Dermis blood vessel endothelial cell (primary cell): ENCODE measurements at places on chromosomes 7 and 10. TPM values are rescaled to one million over a fixed set of nuclear protein-coding genes. Genes with fewer than 3 reads are reported as not detected.

EGR2 gene
- total RNA-seq, result 0.37 and 1.0 TPM in 2 replicates

SLC26A5 gene
- total RNA-seq, result 0.85 and 0.93 TPM in 2 replicates

SPRN gene
- under 0.01 TPM in 1 of 2 replicates, not detected in the other for total RNA-seq

GPR37 gene
- total RNA-seq, result 0.14 and 0.17 TPM in 2 replicates

EMX2 gene
- 0.09 and 0.17 TPM in 2 replicates for total RNA-seq

LIPJ gene
- total RNA-seq, result not detected in 2 replicates

AKR1B1 gene
- 43.4 and 65.0 TPM in 2 replicates for total RNA-seq

HHEX gene
- total RNA-seq, result 56.7 and 66.9 TPM in 2 replicates

DNA sequence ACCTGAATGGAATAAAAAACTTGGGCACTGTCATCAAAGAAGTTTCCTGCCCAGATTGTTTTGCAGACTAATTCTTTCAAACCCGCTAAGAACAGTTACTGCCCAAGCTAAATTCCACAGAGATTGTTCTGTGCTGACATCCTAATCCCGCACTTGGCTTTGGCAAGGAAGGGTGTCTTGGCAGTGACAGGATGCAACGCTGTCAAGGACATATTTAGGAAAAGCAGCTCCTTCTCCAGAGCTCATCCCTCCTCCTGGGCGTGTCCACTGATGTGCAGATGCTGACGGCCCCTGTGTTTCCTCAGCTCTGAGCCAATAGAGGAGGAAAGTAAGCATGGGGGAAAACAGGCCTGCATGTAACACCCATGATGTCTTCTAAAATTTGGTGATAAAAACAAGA is 74.2 kb downstream of the EEPD1 start:
- no peak for DNase-seq

DNA sequence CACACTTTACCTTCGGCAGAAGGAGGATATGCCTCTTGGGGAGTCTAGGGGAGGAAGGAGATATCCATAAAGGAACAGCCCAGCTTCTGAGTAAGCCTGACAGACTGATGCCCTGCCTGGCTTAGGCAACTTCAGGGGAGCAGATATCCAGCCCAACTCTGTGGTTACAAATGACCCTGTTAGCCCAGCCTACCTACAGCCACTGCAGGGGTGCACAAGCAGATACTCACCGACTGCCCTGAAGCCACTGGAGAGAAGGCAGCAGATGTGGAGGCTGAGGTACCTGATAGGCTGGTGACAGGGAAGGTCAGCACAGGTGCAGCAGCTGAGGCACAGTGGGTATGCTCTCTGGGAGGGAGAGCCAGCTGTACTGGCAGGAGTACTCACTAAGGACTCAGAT is 770.2 kb downstream of the GRID1 start:
- no peak for DNase-seq

- no peak for DNase-seq
These were observed 102.8 kb upstream of the ARID5B start for GRCh38 chr10:61798713-61799112.

GRCh38 chr10:5480162-5480941 is 19.0 kb downstream of the CALML5 start:
- DNase-seq, result no peak

DNA sequence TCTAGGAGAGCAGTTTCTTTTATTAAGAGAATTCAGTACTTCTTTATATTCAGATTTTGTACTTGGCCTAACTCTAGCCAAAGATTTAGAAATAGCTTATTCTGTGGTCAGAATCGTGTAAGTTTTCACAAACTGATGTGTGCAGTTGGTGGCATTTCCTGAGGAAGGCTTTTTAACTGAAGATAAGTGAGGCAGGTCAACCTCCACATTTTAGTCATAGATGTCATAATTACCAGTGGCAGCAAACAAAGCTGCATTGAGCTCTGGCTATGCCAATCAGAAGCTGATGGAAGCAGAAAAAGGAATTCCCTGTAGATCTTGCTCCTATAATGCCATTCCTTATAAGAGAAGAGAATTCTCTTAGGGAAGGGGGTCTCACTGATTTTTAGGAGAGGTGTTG is 141.3 kb upstream of the SP8 start:
- DNase-seq, result no peak

DNA sequence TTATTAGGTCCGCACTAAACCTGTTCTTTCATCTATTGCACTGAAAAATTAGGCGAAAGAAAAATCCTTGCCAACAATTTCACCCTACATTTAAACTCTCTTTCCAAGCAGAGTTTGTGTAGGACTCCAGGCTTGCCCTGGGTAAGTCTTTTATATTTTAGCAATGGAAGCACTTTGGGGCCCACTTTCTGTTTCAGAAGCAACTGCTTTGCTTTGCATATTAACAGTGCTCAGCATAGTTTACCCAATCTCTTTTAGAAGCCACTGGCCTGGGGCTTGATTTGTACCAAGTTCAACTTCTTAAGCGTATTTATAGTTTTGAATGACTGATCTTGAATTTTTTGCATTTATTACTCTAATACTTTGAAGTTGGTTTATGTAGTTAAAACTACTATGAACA is 78.8 kb upstream of the MDFIC start:
- DNase-seq, result no peak

GRCh38 chr10:66021423-66021822 is 904.4 kb upstream of the LRRTM3 start:
- no peak for DNase-seq

- DNase-seq, result no peak
These were observed 189.8 kb downstream of the JCAD start for GRCh38 chr10:29869593-29869992.

DNA sequence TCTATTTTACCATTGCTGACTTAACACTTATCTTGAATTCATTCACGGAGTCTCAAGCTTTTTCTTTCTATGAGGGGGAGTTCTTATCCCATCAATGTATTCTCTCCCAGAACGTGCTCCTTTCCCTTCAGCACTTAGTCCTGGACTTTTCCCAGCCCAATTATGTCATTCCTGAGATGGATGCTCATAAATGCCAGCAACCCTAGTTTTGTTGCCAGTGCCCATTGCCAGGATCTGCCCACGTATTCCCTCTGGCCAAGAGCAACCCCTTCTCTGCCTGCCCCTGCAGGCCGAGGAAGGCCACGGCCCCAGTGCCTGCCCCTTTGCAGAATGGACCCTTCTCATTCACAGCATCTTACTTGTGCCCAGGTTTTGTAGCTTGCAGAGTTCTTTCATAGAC is 67.4 kb upstream of the PPP1R3C start:
- no peak for DNase-seq

DNA sequence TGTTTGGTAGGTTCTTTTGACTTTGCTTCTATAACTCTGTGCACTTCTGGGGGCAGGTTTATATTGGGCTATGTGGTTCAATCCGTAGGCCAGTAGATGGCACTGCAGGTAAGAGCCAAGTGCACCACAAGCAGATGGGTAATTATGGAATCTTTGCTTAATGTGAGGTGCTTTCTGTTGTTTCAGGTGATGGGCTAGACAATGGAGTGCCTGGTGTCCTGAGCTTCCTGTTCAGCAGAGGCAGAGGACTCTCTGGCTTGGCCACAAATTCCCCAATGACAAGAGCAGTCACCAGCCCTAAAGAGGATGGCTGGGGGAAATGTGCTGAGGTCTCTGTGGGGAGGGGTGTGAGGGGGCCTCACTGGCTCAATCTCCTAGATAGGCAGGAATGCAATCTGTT is 455.0 kb downstream of the CCSER2 start:
- DNase-seq, result peak; percentile 16

DNA sequence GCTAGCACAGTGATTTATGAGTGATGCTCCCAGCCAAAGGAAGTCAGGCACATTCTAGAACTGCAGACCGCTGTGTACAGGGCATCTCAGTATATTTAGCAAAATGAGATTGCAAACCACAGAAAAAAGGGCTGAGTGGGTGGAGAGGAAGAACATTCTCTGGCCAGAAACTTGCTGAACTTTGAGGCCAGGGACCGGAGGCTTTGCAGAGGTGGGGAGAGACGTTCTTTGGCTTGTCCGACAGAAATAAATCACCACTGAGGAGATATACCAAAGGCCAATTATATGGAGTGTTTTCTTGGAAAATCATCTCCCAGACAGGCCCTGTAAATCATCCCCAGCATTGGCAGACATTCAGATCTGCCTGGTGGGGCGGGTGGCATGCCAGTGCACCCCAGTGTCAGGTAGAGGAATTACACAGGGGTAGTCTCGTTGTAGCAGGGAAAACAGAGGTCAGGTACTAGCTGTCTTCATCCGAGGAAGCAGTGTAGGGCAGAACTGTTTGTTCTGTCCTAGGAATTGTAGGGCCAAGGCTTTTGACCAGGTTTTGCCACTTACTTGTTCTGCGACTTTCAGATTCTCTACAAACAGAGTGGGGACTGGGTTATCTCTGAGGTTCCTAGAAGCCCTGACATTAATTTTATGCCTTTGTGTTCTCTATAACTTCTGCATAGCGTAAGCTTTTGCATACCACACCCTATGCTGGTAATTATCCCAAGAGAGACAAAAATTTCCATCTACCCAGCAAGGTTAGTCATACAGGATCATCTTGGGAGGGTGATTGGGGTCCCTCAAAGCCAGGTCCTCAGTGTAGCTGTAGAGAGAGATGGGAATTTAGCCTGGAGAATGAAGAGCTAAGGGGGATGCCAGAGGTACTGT is 655.6 kb downstream of the LRMDA start:
- no peak for DNase-seq

- no peak for DNase-seq
These were observed 176.3 kb downstream of the PKD1L1 start for GRCh38 chr7:47771990-47772360.

- no peak for DNase-seq
These were observed 223.7 kb downstream of the MTERF1 start for GRCh38 chr7:91656541-91657482.

- no peak for DNase-seq
These were observed 144.2 kb downstream of the HDAC9 start for GRCh38 chr7:18639711-18640110.

GRCh38 chr7:74338366-74339108 is 49.3 kb downstream of the CLIP2 start:
- DNase-seq, result no peak

GRCh38 chr7:22256541-22257096 is 100.3 kb downstream of the RAPGEF5 start:
- DNase-seq, result no peak
